Breast epithelium (tissue), 4 donors: ENCODE measurements at places on chromosomes 16 and 17. TPM values are rescaled to one million over a fixed set of nuclear protein-coding genes. Genes with fewer than 3 reads are reported as not detected.
A peak's percentile ranks its signal among the peaks of the same experiment; 100 is the strongest.

PLD6 gene
- total RNA-seq, result 2.9 TPM

DNA sequence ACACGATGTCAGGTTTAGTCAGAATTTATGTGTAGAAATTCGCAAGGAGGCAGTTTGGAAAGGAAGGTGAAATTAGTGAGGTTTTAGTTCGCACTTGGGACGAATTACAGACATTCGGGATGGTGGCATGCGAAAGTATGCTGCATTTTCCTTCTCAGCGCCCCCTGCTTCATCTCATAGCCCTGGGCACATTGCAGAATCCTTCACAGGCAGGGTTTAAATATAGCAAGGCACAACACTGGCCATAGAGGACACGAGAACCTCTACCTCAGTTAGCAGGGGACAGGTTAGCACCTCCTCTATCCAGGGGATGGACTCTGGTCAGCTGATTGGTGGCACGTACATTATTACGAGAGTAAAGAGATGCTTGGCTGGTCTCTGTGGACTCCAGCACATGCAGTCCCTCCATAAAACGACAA, 47.5 kb downstream of the MAP2K6 start:
- H3K4me3 ChIP-seq, result no peak overlapping the region
- H3K4me1 ChIP-seq, result no peaks in the 10 kb centered on the region
- peak overlapping the region; percentile 68 for H3K27ac ChIP-seq

GRCh38 chr17:8012996-8013640, 10.7 kb downstream of the GUCY2D start:
- DNase-seq, result no peak
- peaks cover 8% of the 10 kb centered on the region for H3K4me1 ChIP-seq
- H3K27ac ChIP-seq, result no peak overlapping the region
- no peak overlapping the region for H3K4me3 ChIP-seq

SOX9 gene
- total RNA-seq, result 3.0 TPM

DNA sequence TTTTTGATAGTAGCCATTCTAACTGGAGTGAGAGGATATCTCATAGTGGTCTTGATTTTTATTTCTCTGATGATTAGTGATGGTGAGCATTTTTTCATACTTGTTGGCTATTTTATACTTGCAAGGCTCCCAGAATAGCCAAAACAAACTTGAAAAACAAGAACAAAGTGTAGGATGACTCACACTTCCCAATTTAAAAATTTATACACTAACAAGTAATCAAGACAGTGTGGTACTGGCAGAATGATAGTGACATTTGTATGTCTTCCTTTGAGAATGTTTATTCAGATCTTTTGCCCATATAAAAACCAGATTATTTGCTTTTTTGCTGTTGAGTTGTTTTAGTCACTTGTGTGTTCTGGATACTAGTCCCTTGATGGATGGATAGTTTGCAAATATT, 17.8 kb downstream of the SPECC1 start:
- H3K4me1 ChIP-seq, result no peaks in the 10 kb centered on the region
- H3K4me3 ChIP-seq, result no peak overlapping the region
- H3K27ac ChIP-seq, result no peak overlapping the region
- no peak for DNase-seq

GRCh38 chr17:18857864-18858566, at the start of gene PRPSAP2:
Gene PRPSAP2, plus strand, starts transcription at chr17:18858131. Its CDS starts 7,703 bp downstream, at chr17:18865834.
- no peaks in the 10 kb centered on the region for H3K4me1 ChIP-seq
- no peaks in the 10 kb centered on the region for H3K27me3 ChIP-seq
- H3K27ac ChIP-seq, result peak within 1 kb of the TSS; percentile 96
- peak; percentile 92 for DNase-seq

- peak overlapping the region; percentile 89 for H3K27ac ChIP-seq
- H3K27me3 ChIP-seq, result no peaks in the 10 kb centered on the region
- peak; percentile 56 for DNase-seq
- peaks cover 12% of the 10 kb centered on the region for H3K4me1 ChIP-seq
Observed at GRCh38 chr16:67936880-67937605, 393 bp upstream of the PSMB10 start.

DNA sequence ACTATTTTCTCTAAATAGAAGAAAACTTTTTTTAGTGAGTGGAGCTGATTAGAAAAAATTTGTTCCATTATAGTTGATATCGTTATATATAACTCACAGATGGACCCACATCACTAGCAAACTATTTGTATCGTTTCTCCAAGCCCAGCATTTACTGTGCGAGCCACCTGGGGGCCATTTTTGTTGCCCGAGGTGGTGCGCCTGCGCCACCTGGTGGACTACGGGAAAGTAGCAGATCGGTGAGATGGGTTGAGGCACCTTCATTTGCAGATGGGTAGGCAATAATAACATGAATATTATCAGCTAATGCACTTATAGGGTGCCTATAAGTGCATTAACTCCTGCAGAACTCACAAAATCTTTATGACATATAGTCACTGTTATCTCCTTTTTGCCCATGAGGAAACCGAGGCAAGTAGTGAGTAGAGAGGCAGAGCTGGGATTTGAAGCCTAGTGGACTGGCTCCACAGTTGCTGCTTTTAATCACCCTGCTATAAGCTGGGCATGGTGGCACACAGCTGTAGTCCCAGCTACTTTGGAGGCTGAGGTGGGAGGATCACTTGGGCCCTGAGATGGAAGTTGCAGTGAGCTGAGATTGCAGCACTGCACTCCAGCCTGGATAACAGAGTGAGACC, 23.2 kb upstream of the NTN1 start:
- no peaks in the 10 kb centered on the region for H3K27me3 ChIP-seq
- no peak overlapping the region for H3K4me3 ChIP-seq
- no peak overlapping the region for H3K27ac ChIP-seq
- no peaks in the 10 kb centered on the region for H3K36me3 ChIP-seq
- H3K4me1 ChIP-seq, result peaks cover 5% of the 10 kb centered on the region
- no peak for DNase-seq

- no peaks in the 10 kb centered on the region for H3K27me3 ChIP-seq
- H3K27ac ChIP-seq, result peak overlapping the region; percentile 96
- no peaks in the 10 kb centered on the region for H3K36me3 ChIP-seq
- no peak for DNase-seq
- H3K4me1 ChIP-seq, result peaks cover 8% of the 10 kb centered on the region
Observed at GRCh38 chr17:42275527-42276358, 448 bp downstream of the STAT5B start.

HEATR9 gene
- total RNA-seq, result 0.16 TPM

DNA sequence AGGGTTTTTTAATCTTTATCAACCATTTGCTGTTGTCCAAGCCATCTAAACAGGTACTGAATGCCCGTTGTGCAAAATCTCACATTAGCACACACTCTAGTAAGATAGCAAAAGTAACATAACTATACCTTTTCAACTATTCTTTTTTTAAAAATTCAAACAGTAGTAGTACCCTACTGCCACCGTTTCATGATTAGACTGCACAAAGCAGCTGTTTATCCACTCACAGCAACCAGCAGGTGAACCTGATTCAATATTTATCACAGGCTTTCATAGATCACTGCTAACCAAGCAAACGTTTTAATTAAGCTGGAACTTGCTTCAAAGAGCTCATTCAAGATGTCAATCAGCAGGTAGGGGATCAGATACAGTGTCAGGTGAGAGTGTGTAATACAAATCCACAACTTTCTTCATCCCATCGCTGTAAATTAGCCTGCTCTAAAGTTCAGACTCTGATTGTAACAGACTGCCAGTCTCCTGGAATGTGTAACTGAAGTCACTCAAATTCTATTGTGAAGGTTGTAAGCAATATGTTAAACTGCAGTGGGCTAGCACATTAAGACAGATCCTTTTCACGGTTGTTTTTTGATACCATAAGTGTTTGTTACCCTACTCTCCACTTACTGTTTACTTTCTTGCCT, 47.3 kb downstream of the BRIP1 start:
- H3K4me1 ChIP-seq, result no peaks in the 10 kb centered on the region
- H3K27me3 ChIP-seq, result no peaks in the 10 kb centered on the region
- no peak overlapping the region for H3K4me3 ChIP-seq
- no peak overlapping the region for H3K27ac ChIP-seq
- no peaks in the 10 kb centered on the region for H3K36me3 ChIP-seq

- DNase-seq, result no peak
- peaks cover 3% of the 10 kb centered on the region for H3K4me1 ChIP-seq
- no peaks in the 10 kb centered on the region for H3K36me3 ChIP-seq
- no peak overlapping the region for H3K27ac ChIP-seq
Observed at GRCh38 chr17:80284631-80285030, 24.0 kb downstream of the RNF213 start.

DNASE1L2 gene
- total RNA-seq, result 0.59 TPM

MSLN gene
- total RNA-seq, result 49.2 TPM

DNA sequence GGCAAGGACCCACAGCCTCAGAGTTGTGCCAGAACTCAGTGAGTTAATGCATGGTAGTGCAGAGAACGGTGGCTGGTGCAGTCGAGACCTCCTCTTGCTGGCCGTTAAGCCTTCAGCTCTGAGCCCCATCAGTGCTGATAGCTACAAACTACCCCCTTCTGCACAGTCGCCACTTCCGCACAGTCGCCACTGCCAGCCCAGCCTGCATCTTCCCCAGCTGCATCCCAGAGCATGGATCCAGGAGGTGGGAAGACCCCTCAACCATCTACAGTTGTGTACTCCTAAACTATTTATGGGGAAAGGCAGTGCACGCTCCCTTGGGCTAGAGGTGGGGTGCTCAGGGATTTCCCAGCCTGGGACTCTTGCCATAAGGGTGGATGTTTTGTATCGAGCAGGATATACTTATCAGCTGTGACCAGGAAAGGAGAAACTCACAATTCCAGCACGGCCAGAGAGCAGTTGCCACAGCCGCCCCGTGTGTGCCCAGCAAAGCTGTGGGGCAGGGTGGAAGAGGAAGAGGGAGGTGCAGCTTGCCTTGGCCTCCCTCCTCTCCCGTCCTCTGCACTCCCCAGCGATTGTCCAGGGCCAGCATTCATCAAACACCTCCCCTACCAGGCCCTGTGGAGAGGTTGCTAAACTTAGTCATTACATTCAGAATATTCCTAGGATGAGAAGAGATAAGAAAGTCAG, 49.5 kb upstream of the CMIP start:
- H3K27ac ChIP-seq, result peak overlapping the region; percentile 7
- no peaks in the 10 kb centered on the region for H3K27me3 ChIP-seq
- H3K36me3 ChIP-seq, result no peaks in the 10 kb centered on the region
- H3K4me3 ChIP-seq, result no peak overlapping the region
- H3K4me1 ChIP-seq, result no peaks in the 10 kb centered on the region

PRKCB gene
- 5.3 TPM for total RNA-seq

DNA sequence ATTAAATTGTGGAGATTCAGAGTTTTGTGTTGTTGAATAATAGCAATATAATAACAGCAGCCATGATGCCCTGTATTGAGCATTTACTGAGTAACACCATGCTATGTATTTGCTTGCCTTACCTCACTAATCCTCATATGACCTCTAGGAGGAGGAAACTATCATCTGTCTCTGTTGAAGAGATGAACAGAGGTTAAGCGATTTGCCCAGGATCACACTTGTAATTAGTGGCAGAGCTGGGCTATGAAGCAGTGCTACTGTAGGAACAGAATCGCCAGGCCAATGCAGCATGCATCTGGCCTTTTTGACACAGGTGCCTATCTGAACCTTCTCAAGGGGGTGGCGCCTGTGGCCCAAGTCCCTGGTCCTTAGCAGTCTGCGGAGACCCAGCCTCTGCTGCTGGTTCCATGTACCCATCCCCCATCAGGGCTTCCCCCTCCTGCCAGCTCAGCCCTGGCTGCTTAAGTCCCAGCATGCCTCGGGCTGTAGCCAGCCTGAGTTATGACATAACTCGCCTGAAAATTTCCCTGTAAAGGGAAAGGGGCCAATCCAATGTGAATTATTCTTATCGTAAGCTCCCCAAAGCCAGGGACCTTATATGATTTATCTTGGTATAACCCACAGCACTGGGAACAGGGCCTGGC, 50.4 kb upstream of the HS3ST2 start:
- H3K4me1 ChIP-seq, result no peaks in the 10 kb centered on the region
- no peak overlapping the region for H3K27ac ChIP-seq
- no peak for DNase-seq
- H3K4me3 ChIP-seq, result no peak overlapping the region
- H3K36me3 ChIP-seq, result no peaks in the 10 kb centered on the region

- no peak overlapping the region for H3K27ac ChIP-seq
- no peaks in the 10 kb centered on the region for H3K4me1 ChIP-seq
- H3K4me3 ChIP-seq, result no peak overlapping the region
- H3K36me3 ChIP-seq, result no peaks in the 10 kb centered on the region
- DNase-seq, result no peak
Observed at GRCh38 chr16:48591976-48592375, 18.0 kb downstream of the N4BP1 start.

SLC16A11 gene
- 1.5 TPM for total RNA-seq

DNA sequence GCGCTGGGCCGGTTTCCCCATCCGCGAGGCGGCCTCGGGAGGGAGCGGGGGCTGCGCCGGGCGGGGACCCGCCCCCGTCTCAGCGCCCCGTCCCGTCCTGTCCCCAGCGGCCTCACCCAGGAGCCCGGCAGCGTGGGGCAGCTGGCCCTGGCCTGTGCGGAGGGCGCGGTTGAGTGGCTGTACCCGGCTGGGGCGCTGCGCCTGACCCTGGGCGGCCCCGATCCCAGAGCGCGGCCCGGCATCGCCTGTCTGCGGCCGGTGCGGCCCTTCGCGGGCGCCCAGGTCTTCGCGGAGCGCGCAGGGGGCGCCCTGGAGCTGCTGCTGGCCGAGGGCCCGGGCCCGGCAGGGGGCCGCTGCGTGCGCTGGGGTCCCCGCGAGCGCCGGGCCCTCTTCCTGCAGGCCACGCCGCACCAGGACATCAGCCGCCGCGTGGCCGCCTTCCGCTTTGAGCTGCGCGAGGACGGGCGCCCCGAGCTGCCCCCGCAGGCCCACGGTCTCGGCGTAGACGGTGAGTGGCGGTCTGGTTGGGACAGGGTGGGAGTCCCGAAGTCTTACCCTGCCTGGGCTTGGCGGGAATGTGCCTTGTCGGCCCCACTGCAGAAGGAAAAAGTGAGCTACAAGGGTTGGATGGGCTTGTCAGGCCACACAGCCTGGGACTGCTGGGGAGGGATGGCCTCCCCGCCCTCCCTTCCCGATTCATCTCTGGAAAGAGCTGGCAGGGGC, 720 bp downstream of the METRN start:
- no peak for DNase-seq
- H3K27ac ChIP-seq, result no peak overlapping the region
- H3K27me3 ChIP-seq, result peaks cover 6% of the 10 kb centered on the region
- H3K4me3 ChIP-seq, result peak overlapping the region; percentile 65
- no peaks in the 10 kb centered on the region for H3K36me3 ChIP-seq
- H3K4me1 ChIP-seq, result peaks cover 8% of the 10 kb centered on the region

DNA sequence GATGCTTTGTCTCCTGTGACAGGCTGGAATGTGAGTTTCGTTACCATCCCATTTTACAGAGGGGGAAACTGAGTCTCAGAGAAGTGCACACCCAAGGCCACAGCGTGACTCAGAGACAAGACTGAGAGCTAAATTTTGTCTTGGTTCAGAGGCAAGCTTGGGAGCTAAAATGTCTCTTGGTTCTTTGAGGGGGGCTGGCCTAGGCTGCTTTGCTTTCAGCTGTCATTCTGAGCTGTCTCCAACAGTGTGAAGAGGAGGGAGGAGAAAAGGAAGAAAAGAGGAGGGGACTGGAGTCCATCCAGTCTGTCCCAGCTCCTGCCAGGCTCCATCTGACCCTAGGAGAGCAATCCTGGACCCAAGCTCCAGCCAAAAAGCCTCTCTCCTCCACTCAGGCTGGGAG, at the start of gene CLEC19A:
Gene CLEC19A (plus strand): TSS at position 301 of the 400 bp plus-strand sequence. CDS start 121 bp downstream, outside the sequence.
- DNase-seq, result no peak
- H3K4me3 ChIP-seq, result no peak within 1 kb of the TSS
- H3K27ac ChIP-seq, result no peak within 1 kb of the TSS
- no peaks in the 10 kb centered on the region for H3K36me3 ChIP-seq
- H3K4me1 ChIP-seq, result no peaks in the 10 kb centered on the region

- no peaks in the 10 kb centered on the region for H3K4me1 ChIP-seq
- no peak overlapping the region for H3K4me3 ChIP-seq
- H3K27me3 ChIP-seq, result no peaks in the 10 kb centered on the region
- H3K36me3 ChIP-seq, result no peaks in the 10 kb centered on the region
- no peak for DNase-seq
Observed at GRCh38 chr16:31842864-31843263, 30.7 kb upstream of the ZNF267 start.

- no peaks in the 10 kb centered on the region for H3K4me1 ChIP-seq
- H3K27ac ChIP-seq, result no peak overlapping the region
- no peak for DNase-seq
Observed at GRCh38 chr17:77543801-77544200, 403.0 kb downstream of the SEC14L1 start.
